ENCODE measurements at places on chromosomes 13 and 19. TPM values are rescaled to one million over a fixed set of nuclear protein-coding genes. Genes with fewer than 3 reads are reported as not detected.

ZNF69 gene
- 11.5 TPM for total RNA-seq

PALM3 gene
- total RNA-seq = 1.8 TPM

NMRK2 gene
- not detected for total RNA-seq

MBD3L3 gene
- 0.58 TPM for total RNA-seq

SYCN gene
- not detected for total RNA-seq

ETV2 gene
- total RNA-seq = 1.7 TPM

N4BP2L1 gene
- total RNA-seq = 2.5 TPM

SHISA7 gene
- total RNA-seq = 3.4 TPM

TEKTIP1 gene
- 2.0 TPM for total RNA-seq

KLK5 gene
- total RNA-seq = not detected

SGCG gene
- total RNA-seq = 3.9 TPM

ZNF443 gene
- 6.4 TPM for total RNA-seq

ZNF432 gene
- 23.8 TPM for total RNA-seq

OR10H1 gene
- total RNA-seq = 0.14 TPM

CYP4F8 gene
- total RNA-seq = 0.98 TPM

CRB3 gene
- total RNA-seq = not detected

DLL3 gene
- 12.6 TPM for total RNA-seq

NCLN gene
- total RNA-seq = 26.8 TPM

CLDN10 gene
- total RNA-seq = 1.8 TPM

CNN1 gene
- total RNA-seq = 1.0 TPM

CRTC1 gene
- 5.0 TPM for total RNA-seq

NLRP11 gene
- 0.05 TPM for total RNA-seq

SIGLEC14 gene
- 0.24 TPM for total RNA-seq

DACT3 gene
- 3.3 TPM for total RNA-seq

ANGPTL4 gene
- 0.63 TPM for total RNA-seq

USPL1 gene
- 16.8 TPM for total RNA-seq

KLK12 gene
- total RNA-seq = not detected

APOE gene
- total RNA-seq = 4.9 TPM

ZNF554 gene
- total RNA-seq = 9.9 TPM

PRTN3 gene
- total RNA-seq = not detected

UBE2M gene
- 81.8 TPM for total RNA-seq

CKM gene
- total RNA-seq = 0.36 TPM

C2CD4C gene
- 0.45 TPM for total RNA-seq

ZNF729 gene
- total RNA-seq = not detected

UNC13A gene
- 9.6 TPM for total RNA-seq

FGF9 gene
- total RNA-seq = 8.6 TPM

PRR19 gene
- total RNA-seq = 1.0 TPM

CDC42EP5 gene
- total RNA-seq = 13.8 TPM

SLAIN1 gene
- 41.5 TPM for total RNA-seq

MTUS2 gene
- total RNA-seq = 3.8 TPM

UHRF1 gene
- total RNA-seq = 3.8 TPM

CERS1 gene
- 15.0 TPM for total RNA-seq

TMEM86B gene
- total RNA-seq = 4.1 TPM

SEMA6B gene
- 0.32 TPM for total RNA-seq

SMIM24 gene
- total RNA-seq = 0.37 TPM

ZNF506 gene
- total RNA-seq = 22.4 TPM

FLT3LG gene
- total RNA-seq = 8.7 TPM

CKAP2 gene
- total RNA-seq = 18.0 TPM

ZSCAN4 gene
- 0.15 TPM for total RNA-seq

MEDAG gene
- 6.8 TPM for total RNA-seq

THSD8 gene
- 7.7 TPM for total RNA-seq

COMP gene
- total RNA-seq = not detected

FFAR2 gene
- 0.15 TPM for total RNA-seq

CLC gene
- not detected for total RNA-seq

MBOAT7 gene
- 42.9 TPM for total RNA-seq

CNN2 gene
- total RNA-seq = 132 TPM

Data from motor neuron (in vitro differentiated cells).